ENCODE measurements at places on chromosomes 16 and 17. TPM values are rescaled to one million over a fixed set of nuclear protein-coding genes. Genes with fewer than 3 reads are reported as not detected.

FBXW10B gene
- 0.28 TPM for total RNA-seq

DOK4 gene
- 14.4 TPM for total RNA-seq

RFFL gene
- 12.9 TPM for total RNA-seq

ANKS4B gene
- 0.38 TPM for total RNA-seq

FN3KRP gene
- 9.3 TPM for total RNA-seq

TPSD1 gene
- total RNA-seq = not detected

MT4 gene
- total RNA-seq = not detected

PRCD gene
- total RNA-seq = 0.55 TPM

ZNF205 gene
- total RNA-seq = 7.8 TPM

CHMP6 gene
- total RNA-seq = 9.5 TPM

C16orf54 gene
- 1.5 TPM for total RNA-seq

SLC52A1 gene
- not detected for total RNA-seq

TBX21 gene
- total RNA-seq = 0.16 TPM

MYH3 gene
- 2.4 TPM for total RNA-seq

GLP2R gene
- 1.5 TPM for total RNA-seq

NPIPA2 gene
- 1.7 TPM for total RNA-seq

RASL10B gene
- total RNA-seq = 4.3 TPM

TBC1D3I gene
- total RNA-seq = 0.28 TPM

RBL2 gene
- 39.7 TPM for total RNA-seq

LAT gene
- 2.0 TPM for total RNA-seq

PPL gene
- 11.3 TPM for total RNA-seq

ESRP2 gene
- 32.1 TPM for total RNA-seq

NECAB2 gene
- total RNA-seq = 0.54 TPM

WFDC1 gene
- 0.09 TPM for total RNA-seq

CLEC10A gene
- total RNA-seq = 0.37 TPM

KRT10 gene
- 19.6 TPM for total RNA-seq

GCGR gene
- 0.79 TPM for total RNA-seq

KIF2B gene
- total RNA-seq = not detected

CSH2 gene
- total RNA-seq = not detected

TNFSF13 gene
- total RNA-seq = 15.5 TPM

CD7 gene
- 0.28 TPM for total RNA-seq

UTS2R gene
- total RNA-seq = not detected

KRT13 gene
- total RNA-seq = 0.39 TPM

USP6 gene
- 0.03 TPM for total RNA-seq

Measured in pancreas (tissue), 10 donors.